Stimulated activated CD4-positive, alpha-beta T cell treated with anti-CD3 and anti-CD28 coated beads, TNF-alpha, amount 100 ng/mL, for 4 hours (primary cell): ENCODE measurements at places on chromosomes 12 and 14.

DNA sequence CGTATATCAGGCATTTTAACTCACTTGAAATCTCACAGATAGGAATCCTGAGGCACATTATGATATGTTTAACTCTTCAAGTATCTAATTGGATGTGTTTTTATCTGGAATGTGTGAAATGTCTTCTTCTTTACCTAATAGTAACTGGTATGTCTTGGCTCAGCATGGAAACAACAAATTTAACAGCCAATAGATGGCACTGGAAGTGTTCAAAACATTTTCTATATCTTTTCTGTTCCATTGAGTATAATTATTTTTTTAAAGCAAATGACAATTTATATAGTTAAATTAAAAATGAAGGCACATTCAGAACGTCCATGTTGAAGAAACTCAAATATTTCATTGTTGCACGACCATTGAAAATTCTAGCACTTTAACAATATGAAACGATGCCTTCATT is 164.6 kb upstream of the SLC16A7 start:
- DNase-seq, result no peak

GRCh38 chr14:84068288-84068687 is 1461.7 kb upstream of the FLRT2 start:
- DNase-seq, result no peak

DNA sequence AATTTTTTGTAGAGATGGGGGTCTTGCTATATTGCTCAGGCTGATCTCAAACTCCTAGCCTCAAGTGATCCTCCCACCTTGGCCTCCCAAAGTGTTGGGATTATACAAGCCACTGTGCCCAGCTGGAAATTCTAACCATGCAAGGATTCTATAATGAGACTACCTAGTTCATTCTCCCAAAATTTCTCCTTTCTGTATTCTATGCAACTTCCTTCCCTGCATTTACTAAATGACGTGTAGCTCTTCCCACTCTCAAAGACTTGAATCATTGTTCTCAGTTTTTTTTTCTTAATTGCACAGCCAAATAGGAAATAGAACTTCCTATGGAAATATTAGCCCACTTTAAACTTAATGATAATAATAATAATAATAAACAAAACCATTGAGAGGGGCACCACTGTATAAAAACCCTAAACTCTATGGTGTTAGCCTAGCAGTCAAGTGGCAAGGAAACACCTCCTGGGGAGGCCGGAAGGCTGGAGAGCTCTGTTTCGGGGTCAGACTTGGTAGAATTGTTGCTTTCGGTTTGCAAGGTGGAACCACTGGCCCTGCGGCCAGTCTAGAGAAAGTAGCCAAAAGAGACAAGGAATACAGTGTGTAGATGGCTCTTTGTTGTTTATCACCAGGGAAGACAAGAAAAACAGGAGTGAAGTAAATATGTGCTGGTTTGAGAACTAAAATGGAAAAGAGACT is 40.0 kb upstream of the TESC start:
- no peak for DNase-seq

- DNase-seq, result no peak
These were observed 34.8 kb downstream of the ZC3H14 start for GRCh38 chr14:88597601-88598000.

DNA sequence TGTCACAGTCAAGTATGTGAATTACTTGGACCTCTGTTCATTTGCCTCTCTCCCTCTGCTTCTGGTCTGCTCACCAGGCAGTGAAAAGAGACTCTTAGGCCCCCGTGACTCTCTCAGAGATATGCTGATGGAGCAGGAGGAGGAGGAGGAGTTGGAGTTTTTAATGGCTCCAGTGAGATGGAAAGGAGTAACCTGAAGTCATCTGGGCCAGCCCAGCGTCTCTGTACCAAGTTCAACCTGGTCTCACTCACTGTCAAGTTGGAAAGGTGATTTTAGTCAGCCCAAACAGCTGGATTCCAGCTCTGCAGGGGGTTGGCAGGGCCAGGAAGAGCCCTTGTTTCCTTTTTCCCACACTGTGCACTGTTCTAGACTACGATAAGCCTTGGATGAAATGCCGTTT is 48.6 kb downstream of the SH2B3 start:
- no peak for DNase-seq

DNA sequence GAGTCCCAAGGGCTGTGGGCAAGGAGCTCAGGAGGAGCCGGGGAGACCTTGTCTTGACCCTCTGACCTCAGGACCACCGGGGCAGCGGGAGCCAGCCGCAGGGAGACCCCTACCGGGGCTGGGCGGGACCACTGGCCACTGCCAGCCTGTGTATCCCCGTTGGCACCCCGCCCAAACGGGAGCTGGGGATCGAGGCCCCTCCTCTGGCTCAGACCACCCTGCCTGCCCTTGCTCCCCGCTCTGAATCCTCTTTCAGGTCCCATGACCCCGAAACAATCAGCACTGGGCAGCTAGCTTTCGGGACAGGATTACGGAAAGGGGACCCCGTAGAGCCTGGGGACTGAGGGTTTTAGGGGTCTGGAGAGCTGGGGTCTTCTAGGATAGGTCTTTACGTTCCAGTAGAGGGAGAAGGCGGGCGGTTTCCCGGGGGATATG is 1.3 kb downstream of the GLI1 start:
- no peak for DNase-seq

GRCh38 chr12:16389594-16389993 is 42.1 kb downstream of the MGST1 start:
- DNase-seq, result no peak

DNA sequence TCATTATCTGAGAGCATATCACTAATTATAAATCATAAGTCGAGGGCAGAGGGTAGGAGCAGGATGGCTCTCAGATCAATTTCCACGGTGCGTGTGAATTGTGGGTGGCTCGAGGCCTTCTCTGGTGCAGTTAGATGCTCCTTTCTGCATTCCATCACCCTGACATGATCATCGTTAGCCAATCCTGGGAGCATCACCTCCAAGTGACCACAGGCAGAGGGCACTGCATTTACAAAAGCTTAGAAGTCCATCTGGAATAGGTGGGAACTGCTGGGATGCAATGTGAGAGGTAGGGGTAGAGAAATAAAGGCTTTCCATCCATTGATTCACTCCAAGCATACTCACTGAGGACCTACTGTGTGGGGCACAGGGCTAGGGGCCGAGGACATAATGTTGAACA is 538.2 kb upstream of the TBX3 start:
- DNase-seq, result no peak

DNA sequence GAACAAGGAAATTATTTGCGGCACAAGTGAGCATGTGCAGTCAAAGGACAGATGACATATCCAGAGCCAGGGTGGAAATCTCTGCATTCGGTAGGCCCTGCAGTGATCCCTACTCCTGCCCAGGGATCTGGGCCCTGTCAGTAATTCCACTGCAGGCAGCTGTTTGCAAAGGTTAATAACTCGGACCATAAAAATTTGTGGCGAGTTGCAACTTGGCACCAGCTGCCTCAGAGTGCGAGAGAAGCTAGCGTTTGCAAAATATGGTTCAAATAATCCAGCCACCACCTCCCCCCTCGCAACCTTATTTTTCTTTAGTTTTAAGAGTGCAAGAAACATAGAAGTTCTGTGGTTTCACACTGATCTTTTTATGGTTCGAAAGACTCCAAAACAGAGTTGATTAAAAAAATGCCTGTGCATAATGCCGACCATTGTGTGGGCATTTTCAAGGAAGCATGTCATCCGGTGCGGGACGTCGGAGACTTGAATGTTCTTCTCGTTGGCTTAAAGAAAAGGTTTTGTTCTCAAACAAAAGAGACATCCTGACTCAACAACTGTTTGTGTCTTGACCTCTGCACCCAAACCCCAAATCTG is 224.5 kb downstream of the BCL11B start:
- DNase-seq, result no peak

DNA sequence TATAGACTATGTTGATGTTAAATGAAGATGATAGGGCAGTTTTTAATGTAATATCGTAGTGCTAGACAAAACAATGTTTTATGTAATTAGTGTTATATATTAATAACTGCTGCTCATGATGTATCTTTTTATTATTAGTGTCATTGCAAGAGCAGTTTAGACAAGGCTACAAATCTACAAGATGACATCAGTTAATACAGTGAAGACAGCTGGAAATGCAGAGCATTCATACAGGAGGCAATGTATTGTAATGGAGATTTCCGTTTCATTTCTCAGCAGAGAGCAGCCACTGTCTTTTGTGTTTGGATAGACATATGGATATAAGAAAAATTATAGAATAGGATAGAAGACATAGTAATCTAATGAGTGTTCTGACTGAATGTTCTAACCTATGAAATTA is 178.0 kb downstream of the FOXG1 start:
- DNase-seq, result no peak

- DNase-seq, result no peak
These were observed 92.8 kb downstream of the ASCL1 start for GRCh38 chr12:103050273-103050672.

DNA sequence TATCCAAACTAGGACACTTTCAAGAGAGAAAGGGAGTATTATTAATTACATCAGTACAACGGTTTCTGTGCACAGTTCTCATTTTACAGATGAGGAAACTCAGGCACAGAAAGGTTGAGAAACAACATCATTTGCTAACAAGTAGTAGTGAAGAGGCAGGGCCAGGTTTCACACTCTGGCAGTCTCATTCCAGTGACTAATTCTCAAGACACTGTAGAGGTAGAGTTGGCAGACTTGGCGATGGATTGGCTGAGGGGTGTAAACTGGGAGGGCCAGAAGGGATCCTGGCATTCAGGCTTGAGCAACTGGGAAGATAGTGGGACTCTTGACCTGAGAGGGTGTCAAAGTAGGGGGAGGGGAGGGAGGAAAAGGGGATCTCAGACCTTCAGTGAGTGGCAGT is 73.8 kb upstream of the BDKRB2 start:
- DNase-seq, result no peak

- DNase-seq, result no peak
These were observed 827.6 kb downstream of the SLC6A15 start for GRCh38 chr12:84085046-84085445.

- no peak for DNase-seq
These were observed 2.5 kb upstream of the LRIG3 start for GRCh38 chr12:58922849-58923248.

GRCh38 chr14:74083161-74083560 is 1.1 kb downstream of the ALDH6A1 start:
- no peak for DNase-seq

DNA sequence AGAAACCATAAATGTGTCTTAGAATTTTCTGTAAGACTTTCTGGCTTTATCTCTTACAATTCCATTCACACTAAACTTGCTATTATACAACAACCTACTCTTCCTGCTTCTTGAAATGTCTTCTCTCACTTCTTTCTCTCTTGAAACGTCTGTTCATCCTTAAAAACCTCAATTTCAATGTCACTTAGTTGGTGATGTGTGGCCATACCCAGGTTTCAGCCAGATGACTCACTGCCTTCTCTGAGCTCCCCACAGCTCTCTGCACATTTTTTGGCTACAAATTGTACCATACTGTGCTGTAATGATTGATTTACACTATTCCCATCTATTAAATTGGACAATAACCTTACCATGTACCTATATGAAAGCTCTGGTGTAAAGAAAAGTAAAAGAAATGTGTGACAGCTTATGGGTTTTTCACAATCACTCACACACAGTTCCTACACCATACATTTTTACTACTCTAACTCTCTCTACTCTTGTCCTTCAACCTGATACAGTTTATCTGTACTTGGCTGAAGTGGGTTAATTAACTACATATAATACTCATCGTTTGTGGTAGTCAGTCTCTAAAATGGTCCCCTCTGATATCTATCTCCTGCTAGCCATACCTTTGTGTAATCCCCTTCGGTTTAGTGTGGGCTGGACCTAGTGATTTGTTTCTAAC is 222.1 kb downstream of the NELL2 start:
- DNase-seq, result no peak

- no peak for DNase-seq
These were observed 24.0 kb downstream of the SLC35E3 start for GRCh38 chr12:68769941-68770340.

GRCh38 chr14:55448141-55448614 is 7.8 kb upstream of the TBPL2 start:
- no peak for DNase-seq

DNA sequence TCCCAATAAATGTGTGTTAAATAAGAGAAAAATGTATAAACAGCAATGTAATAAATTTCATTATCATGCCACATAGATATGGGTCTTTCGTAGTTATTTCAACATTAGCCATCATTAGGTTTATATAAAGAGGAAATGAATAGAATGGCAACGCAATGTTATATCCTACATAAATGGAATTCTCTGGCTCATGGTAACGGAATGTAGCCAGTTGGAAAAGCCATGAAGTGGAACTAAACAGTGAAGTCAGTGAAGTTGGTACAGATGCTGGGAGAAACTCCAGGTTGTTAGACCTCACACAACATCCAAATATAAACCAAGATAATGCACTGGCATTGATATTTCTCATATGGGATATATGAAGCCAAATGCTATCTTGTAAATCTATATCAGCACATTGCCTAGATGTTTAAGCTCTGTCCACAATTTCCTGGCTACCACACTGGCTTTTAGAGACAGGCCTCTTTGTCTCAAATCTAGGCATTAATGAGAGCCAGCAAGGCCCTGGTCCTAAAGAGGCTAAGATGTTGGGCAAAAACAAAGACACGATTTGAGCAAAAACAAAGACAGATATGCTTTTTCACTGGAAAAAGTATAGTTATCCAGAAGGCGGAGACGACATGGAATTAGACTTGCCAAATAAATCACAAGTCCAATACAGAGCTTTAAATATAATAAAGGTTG is 861.0 kb downstream of the RPS29 start:
- no peak for DNase-seq

- DNase-seq, result no peak
These were observed 20.0 kb downstream of the PROX2 start for GRCh38 chr14:74855945-74856344.

- no peak for DNase-seq
These were observed 867.5 kb upstream of the TMEM132C start for GRCh38 chr12:127399451-127399850.

GRCh38 chr14:67816326-67817002 is at the start of gene ZFYVE26:
TSS of gene ZFYVE26 (minus strand) at chr14:67816590. CDS start at chr14:67815963, 627 bp downstream.
- DNase-seq, result peak; percentile 82

GRCh38 chr12:111112311-111113098 is 192.1 kb upstream of the MYL2 start:
- DNase-seq, result no peak

DNA sequence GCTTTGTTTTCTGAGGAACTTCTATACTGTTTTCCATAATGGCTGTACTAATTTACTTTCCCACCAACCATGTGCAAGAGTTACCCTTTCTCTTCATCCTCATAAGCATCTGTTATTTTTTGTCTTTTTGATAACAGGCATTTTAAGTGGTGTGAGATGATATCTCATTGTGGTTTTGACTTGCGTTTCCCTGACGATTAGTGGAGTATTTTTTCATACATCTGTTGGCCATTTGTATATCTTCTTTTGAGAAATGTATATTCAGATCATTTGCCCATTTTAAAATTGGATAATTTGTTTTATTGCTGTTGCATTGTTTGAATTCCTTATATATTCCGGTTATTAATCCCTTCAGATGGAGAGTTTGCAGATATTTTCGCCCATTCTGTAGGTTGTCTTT is 10.2 kb upstream of the HMGA2 start:
- no peak for DNase-seq
